Smooth muscle cell of the pulmonary artery (primary cell): ENCODE measurements at places on chromosomes 13 and 19. TPM values are rescaled to one million over a fixed set of nuclear protein-coding genes. Genes with fewer than 3 reads are reported as not detected.

The ANGPTL4 gene
- total RNA-seq = 32.2 and 45.7 TPM in 2 replicates

The ZNF724 gene
- total RNA-seq = 2.0 and 2.9 TPM in 2 replicates

The TMEM255B gene
- 0.13 and 1.2 TPM in 2 replicates for total RNA-seq

The IZUMO2 gene
- not detected in 2 replicates for total RNA-seq

The NALCN gene
- 16.3 and 26.6 TPM in 2 replicates for total RNA-seq

The HIPK4 gene
- total RNA-seq = 0.13 and 0.17 TPM in 2 replicates

The ACER1 gene
- not detected in 2 replicates for total RNA-seq

The RXFP2 gene
- total RNA-seq = not detected in 2 replicates

The ZNF285 gene
- 3.8 and 4.8 TPM in 2 replicates for total RNA-seq

The EEF1AKMT1 gene
- 5.1 and 5.9 TPM in 2 replicates for total RNA-seq

The CEACAM4 gene
- not detected in 2 replicates for total RNA-seq

The GPR12 gene
- not detected in 2 replicates for total RNA-seq

The FBXO27 gene
- total RNA-seq = 2.9 and 5.4 TPM in 2 replicates

The COG6 gene
- 39.3 and 45.7 TPM in 2 replicates for total RNA-seq

The PLK5 gene
- 0.13 TPM in 1 of 2 replicates, not detected in the other for total RNA-seq

The AMH gene
- 0.52 and 1.3 TPM in 2 replicates for total RNA-seq

The RANBP3 gene
- 33.5 and 38.0 TPM in 2 replicates for total RNA-seq
